ENCODE measurements at places on chromosomes 1 and 21. TPM values are rescaled to one million over a fixed set of nuclear protein-coding genes. Genes with fewer than 3 reads are reported as not detected.

SLC2A5 gene
- 0.88 TPM for polyA plus RNA-seq

FAM151A gene
- polyA plus RNA-seq, result 32.2 TPM

DNA sequence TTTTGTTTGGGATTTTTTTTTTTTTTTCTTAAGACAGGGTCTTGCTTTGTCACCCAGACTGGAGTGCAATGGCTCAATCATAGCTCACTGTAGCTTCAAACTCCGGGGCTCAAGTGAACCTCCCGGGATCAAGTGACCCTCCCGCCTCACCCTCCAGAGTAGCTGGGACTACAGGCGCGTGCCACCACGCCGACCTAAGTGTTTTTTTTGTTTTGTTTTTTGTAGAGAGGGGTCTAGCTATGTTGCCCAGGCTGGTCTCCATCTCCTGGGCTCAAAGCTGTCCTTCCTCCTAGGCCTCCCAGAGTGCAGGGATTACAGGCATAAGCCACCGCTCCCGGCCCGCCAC lies 776 bp downstream of the HLCS start:
- no peak for DNase-seq

- peak; percentile 39 for DNase-seq
Observed at GRCh38 chr1:110084227-110085078, 14.0 kb upstream of the ALX3 start.

DNA sequence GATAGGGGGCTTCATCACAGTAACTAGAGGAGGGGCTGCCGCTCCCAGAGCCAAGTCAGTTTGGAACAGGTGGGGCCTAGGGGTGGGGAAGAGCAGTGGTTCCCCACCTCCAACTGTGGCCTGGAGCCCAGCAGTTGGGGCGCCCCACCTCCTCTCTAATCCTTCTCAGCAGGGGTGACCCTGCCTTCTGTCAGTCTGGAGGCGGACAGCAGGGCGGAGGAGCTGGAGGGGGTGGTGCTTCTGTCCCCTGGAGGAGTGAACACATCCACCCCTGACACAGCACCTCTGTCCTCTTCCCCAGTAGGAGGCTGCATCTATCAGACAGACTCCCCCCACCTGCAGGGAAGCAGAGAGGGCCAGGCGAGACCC lies 73.8 kb downstream of the MRPL37 start:
- no peak for DNase-seq

DNA sequence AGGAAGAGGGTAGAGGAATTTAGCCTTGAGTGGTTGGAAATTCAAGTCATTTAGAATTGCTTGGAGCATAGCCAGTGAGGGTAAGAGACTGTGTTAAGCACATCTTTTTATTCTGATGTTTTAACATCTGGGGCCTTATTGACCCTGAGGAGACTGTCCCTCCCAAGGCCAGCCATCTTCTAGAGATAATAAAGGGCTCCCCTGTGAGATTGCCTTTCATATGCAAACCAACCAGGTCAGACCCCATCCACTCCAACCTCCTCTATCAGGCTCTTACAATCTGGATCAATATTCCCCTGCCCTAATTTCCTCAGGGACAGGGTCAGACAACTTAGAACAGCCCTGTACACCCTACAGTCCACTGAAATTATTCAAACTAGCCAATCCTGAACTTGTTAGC lies 93.8 kb downstream of the ATP1B1 start:
- DNase-seq, result no peak

GRCh38 chr1:238964631-238965030 lies 421.7 kb upstream of the CHRM3 start:
- no peak for DNase-seq

DNA sequence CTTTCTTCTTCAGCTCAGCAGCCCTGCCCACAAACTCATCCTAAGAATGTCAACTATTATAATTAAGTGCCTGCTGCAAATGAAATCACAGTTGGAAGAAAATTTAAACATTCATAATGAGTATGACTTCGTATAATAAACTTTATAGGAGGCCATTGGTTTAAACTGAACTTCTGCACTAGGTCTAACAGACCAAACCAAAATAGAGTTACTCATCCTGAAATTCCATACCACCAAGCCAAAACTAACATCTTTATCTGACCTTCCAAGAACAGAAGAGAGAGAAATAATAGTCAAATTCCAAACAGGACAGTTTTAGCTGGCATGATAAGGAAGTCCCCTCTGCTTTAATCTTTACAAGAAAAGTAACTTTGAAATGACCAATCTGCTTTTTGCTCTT lies 472.4 kb upstream of the PRMT6 start:
- no peak for DNase-seq

DNA sequence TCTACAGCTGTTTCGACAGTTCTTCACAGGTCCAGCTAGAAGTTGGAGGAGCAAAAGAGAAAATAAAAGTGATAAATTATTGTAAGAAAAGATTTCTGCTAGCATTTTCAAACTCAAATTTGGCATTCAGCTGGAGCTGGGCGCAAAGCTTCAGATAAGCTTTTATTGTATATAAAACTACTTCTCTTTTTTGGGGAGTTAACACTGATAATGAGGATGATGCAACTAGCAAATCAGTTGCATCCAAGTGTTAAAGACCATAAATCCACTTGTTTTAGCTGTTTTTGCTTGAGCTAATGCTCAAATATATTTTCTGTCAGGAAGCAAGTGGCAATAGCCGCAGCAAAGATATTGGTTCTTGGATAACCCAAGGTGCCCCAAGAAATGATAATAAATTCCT lies 127.1 kb upstream of the PKN2 start:
- no peak for DNase-seq

- DNase-seq, result no peak
Observed at GRCh38 chr1:204971517-204972336, 71.3 kb upstream of the CNTN2 start.

- no peak for DNase-seq
Observed at GRCh38 chr1:186519982-186520381, 59.1 kb upstream of the PDC start.

DNA sequence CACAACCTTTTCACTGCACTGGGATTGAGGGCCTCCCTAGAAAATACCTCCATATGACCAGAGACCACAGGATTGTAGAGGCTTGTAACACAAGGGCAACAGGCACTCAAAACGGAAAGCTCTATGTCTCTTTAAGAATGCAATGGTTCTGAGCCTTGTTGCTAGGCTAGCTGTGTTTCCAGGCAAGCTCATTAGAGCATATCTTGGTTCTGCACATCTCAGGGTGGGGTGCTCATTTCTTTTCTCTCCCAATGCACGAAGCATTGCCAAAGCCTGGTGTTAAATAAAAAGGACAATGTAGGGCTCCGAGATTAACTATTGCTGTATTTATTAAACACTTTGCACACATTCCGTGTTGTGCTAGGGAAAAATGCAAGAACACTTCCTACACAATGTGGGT lies 315.9 kb downstream of the PRDM2 start:
- no peak for DNase-seq

- DNase-seq, result no peak
Observed at GRCh38 chr1:1917304-1917976, 1.6 kb downstream of the TMEM52 start.

DNA sequence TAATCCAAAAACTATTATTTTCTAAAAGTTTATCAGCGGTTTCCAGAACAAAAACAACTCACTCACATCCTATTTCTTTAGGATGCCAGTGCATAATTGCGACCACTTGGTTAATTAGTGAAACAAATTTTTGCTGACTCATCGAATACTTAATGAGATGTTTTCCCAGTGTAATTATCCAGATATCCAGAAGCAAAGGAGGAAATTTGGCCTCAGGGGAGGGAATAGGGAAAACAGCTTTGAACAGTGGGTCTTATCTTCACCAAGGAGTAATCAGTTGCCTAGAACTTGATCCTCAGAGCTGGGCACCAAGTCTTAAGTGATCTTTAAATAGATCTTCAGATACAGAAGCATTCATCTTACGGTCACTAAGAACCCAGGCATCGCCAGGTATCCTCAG lies 24.3 kb downstream of the STYXL2 start:
- DNase-seq, result no peak

OVAAL gene
- not detected for polyA plus RNA-seq

DNA sequence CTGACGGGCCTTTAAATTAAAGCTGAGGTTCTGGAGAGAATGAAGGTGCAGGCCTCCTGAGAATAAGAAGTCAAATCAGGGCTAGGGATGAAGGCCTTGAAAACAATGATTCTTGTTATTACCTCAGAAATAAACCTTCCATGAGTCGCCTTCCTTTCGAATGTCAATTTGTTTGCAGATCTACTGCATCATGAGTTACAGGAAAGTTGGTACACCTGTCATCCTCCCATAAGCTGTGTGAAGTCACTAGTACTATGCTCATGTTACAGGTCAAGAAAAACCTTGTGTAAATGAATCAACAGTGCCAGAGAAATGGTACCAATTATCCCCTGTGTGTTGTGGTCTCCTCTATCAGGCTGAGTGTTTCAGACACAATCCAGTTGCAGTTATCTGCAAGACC lies 281.2 kb upstream of the PLXNA2 start:
- DNase-seq, result no peak

DNA sequence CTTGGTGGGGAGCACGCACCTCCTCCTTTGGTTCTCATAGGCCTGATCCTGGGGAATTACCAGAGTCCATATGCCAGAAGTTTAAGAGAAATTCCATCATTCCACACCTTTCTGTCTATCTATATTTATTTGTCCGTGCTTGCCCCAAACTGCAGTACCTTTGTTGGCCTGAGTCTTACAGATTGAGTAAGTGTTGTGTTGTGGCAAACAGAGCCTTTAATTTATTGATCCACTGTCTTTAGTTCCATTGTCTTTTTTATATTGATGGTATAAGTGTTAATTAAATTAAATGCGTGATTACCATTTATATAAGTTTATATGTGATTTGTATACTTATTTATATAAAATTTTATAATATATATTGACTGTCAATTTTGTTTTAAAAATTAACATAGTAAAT lies 4.9 kb downstream of the SH3BGR start:
- no peak for DNase-seq

Data from left kidney (tissue), 8 donors.